ENCODE measurements at places on chromosomes 5 and 9.

- no peak for DNase-seq
Measured at GRCh38 chr9:30995956-30996738, 1388.3 kb upstream of the ACO1 start.

DNA sequence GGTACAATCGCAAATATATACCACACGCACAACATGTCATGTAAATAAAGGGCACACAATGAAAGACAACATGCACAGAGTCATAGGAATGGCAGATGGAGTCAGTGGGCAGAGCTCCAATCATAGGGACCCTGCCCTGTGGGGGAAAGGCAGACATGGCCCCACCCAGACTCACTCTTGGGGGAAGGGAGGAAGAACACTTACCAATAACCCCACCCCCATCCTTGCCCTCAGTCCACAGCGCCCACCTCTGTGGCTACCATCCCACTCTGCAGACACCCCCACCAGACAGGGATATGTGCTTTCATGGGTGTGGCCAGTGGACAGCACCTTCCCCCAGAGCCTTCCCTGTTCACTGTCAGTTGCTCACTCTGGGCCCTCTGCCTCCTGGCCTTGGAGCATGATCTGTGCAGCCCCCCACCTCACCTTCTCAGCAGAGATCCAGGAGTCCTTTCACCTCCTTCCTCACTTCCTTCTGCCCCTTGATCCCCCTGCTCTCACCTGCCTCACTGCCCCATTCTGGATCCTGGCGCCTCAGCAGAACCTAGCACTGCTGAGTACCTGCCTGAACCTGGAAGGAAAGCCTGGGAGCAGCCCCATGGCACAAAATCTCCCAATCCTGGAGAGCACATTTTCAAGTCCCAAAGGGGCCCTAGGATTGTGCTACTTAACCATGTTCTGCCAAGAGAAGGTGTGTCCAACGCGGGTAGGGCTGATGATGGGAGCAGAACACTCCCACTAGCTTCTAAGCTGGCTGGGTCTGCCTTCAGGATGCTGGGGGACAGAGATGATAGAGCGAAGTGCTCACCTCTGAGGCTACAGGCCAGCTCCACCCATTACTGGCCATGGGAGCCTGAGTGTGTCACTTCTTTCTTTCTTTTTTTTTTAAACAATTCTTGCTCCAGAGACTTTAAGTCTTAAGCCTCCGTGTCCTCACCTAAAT, 1.5 kb upstream of the PHF19 start:
- DNase-seq, result no peak

DNA sequence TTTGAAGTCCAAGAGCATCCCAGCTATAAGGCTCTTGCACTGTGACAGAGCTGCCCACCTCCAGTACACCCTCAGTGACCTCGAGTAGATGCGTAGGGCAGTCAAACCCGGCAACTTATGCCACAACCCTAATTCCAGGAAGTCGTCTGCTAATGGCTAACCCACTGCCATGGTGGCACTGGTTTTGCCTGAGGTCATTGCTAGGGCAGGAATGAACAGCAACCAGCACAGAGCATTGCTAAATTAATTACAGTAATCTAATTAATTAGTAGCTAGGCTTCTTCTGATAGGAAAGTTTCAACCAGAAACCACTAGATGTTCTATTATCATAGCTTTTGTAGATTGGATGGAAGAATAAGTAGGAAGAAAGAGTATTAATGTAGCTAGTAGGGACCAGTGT, 122.8 kb downstream of the DPYSL3 start:
- DNase-seq, result no peak

- DNase-seq, result no peak
Measured at GRCh38 chr5:33212900-33213299, 227.9 kb upstream of the TARS1 start.

- DNase-seq, result no peak
Measured at GRCh38 chr5:21219251-21219650, 1231.3 kb upstream of the CDH18 start.

GRCh38 chr5:19806756-19807155, 181.2 kb downstream of the CDH18 start:
- no peak for DNase-seq

GRCh38 chr9:27756418-27756817, 183.1 kb upstream of the C9orf72 start:
- DNase-seq, result no peak

GRCh38 chr5:54705994-54706653, 188.6 kb downstream of the SNX18 start:
- DNase-seq, result no peak
